H1 (cell line): ENCODE measurements at places on chromosomes 4 and X. TPM values are rescaled to one million over a fixed set of nuclear protein-coding genes. Genes with fewer than 3 reads are reported as not detected.

The NUDT10 gene
- 20.6 and 23.8 TPM in 2 replicates for total RNA-seq

The SERPINA7 gene
- not detected in 2 replicates for total RNA-seq

The NKX3-2 gene
- total RNA-seq = 0.11 and 0.13 TPM in 2 replicates

The SSX4 gene
- total RNA-seq = 0.32 TPM in 1 of 2 replicates, not detected in the other
